ENCODE measurements at places on chromosomes 5 and 9.

GRCh38 chr5:81006947-81007636 lies 46.9 kb downstream of the RASGRF2 start:
- no peak for DNase-seq

DNA sequence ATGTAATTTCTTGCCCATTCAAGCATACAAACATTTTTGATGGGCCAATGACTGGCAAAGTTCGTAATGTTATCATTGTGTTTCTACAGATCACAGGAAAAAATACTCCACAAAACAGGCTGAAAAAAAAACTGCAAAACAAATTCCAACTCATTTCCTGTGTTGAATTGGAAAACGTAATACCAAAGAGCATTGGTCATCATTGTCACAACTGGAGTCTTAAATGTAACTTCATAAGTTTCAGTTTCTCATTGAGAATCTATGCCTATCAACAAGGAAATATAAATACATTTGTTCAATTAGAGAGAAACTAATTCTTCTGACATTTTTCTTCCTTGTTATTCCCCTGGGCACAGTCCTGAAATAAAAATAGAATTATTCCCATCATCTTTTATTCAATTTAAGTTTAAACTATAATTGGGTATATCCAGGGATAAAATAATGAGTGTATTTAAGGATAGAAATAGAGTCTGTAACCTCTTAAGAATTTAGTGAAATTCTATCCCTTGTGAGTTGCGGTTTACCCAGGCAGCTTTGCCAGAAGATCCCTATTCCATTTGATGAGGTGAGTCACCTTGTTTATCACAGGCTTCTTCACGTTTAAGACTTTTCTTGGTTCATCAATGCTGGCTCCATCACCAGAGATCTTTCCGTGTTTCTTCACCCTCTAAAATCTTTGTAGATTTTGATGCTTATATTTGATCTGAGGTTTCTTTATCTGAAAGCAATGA lies 112.7 kb upstream of the ITGA1 start:
- DNase-seq, result peak; percentile 75

GRCh38 chr9:122348288-122348777 lies 22.5 kb upstream of the PTGS1 start:
- DNase-seq, result no peak

- DNase-seq, result no peak
Observed at GRCh38 chr5:164048359-164048926, 543.0 kb downstream of the MAT2B start.

DNA sequence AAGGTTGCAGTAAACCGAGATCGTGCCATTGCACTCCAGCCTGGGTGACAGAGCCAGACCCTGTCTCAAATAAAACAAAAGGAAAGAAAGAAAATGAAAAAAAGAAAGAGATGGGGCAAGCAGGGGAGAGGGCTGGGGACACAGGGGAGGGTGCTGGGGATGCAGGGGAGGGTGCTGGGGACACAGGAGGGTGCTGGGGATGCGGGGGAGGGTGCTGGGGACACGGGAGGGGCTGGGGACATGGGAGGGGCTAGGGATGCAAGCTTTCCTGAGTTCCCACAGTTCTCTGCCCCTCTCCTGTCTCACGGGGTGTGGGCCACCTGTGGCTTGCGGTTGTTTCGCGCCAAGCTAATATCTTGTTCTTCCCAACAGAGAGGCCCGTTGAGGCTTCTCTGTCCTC lies 7.2 kb downstream of the PDCD6 start:
- DNase-seq, result no peak

GRCh38 chr5:150457121-150457520 lies 7.6 kb upstream of the RPS14 start:
- no peak for DNase-seq

- DNase-seq, result no peak
Observed at GRCh38 chr5:135231289-135231688, 167.7 kb downstream of the MACROH2A1 start.

All from fibroblast of villous mesenchyme (primary cell).